ENCODE measurements at places on chromosomes 11 and 22. TPM values are rescaled to one million over a fixed set of nuclear protein-coding genes. Genes with fewer than 3 reads are reported as not detected.

The PANX2 gene
- 0.32 TPM for total RNA-seq

The FIBIN gene
- 59.1 TPM for total RNA-seq

The KBTBD3 gene
- not detected for total RNA-seq

The GPHA2 gene
- not detected for total RNA-seq

The PRR33 gene
- total RNA-seq: not detected

The SHISAL1 gene
- total RNA-seq: 1.6 TPM

The SMDT1 gene
- total RNA-seq: 1.3 TPM

The DGAT2 gene
- total RNA-seq: 26.2 TPM

The CARD10 gene
- total RNA-seq: 21.0 TPM

The TMEM151A gene
- total RNA-seq: 3.6 TPM

The TYR gene
- not detected for total RNA-seq

The BDNF gene
- total RNA-seq: 4.7 TPM

DNA sequence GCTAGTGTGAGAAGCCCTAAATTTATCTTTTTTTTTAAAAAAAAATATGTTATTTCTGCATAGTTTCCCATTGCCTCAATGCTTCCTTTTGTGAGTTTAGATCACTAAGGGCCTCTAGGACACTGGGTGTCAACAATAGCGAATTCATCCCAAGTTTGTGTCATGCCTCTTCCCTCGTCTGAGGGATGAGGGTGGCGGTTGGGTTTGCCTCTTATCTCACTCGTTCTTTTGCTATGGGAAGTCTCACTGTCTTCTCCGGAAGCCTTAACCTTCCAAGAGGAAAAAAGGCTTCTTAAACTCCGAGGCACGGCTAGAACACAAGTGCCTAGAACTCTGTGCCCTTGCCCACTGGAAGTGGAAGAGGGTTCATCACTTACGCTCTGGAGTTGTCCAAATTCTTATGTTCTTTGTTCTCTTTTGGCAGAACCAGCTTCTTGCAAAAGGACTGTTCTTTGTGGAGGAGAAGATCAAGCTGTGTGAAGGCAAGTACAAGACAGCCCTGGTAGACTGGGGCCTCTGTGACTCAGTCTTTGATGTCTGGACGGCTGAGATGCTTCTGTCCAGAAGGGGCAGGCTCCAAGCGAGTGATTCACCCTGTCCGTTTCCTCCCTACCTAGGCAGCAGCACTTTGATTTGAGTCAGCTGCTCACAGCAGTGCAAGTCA lies 78.5 kb downstream of the TRAF6 start:
- DNase-seq: no peak

DNA sequence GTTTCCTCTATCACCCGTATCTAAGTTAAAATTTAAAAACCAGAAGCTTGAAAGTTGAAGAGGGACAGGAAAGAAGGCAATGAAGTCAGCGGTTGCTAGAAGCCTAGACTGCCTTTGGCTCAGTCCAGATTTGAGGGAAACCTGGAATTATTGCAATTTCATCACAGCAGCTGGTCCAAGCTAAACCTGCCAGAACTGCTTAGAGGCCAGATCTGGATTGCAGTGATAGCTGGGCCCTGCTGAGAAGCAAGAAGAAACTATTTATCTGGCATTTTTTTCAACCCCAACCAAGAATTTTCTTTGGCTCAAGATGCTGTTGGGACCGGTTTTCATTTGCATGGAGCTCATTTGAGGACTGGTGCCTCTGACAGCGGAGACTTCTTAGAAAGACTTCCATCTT lies 121.5 kb upstream of the TEAD1 start:
- DNase-seq: no peak

DNA sequence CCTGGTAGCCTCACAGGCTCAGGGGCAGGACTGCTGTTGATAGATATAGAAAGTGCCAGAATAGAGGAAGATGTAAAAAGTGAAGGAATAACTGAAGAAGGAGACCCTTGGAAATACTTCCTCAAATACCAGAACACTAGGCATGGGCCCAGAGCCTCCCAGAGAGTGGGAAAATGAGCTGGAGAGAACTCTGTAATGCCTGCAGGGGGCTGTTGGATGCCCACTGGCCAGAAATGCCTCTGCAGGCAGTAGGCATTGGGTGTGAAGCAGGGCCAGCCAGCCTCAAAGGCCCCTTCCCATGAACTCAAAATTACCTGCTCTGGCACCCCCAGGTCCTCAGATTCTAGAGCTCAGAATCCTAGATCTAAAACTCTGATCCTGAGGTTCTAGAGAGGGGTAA lies 15.1 kb downstream of the P2RY2 start:
- DNase-seq: peak; percentile 27

GRCh38 chr22:43295173-43295572 lies 48.0 kb downstream of the SCUBE1 start:
- no peak for DNase-seq

GRCh38 chr11:66157182-66157864 lies 87.3 kb downstream of the PACS1 start:
- DNase-seq: no peak

DNA sequence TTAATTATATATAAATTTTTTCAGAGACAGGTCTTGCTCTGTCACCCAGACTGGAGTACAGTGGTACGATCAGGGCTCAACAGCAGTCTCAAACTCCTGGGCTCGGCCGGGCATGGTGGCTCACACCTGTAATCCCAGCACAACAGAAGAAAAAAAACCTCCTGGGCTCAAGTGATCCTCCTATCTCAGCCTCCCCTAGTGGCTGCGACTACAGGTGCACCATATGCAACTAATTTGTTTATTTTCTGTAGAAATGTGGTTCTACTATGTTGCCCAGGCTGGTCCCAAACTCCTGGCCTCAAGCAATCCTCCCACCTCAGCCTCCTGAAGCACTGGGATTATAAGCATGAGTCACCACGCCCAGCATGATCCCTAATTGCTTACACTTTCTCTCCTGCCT lies 56.1 kb upstream of the SLC35C1 start:
- no peak for DNase-seq

DNA sequence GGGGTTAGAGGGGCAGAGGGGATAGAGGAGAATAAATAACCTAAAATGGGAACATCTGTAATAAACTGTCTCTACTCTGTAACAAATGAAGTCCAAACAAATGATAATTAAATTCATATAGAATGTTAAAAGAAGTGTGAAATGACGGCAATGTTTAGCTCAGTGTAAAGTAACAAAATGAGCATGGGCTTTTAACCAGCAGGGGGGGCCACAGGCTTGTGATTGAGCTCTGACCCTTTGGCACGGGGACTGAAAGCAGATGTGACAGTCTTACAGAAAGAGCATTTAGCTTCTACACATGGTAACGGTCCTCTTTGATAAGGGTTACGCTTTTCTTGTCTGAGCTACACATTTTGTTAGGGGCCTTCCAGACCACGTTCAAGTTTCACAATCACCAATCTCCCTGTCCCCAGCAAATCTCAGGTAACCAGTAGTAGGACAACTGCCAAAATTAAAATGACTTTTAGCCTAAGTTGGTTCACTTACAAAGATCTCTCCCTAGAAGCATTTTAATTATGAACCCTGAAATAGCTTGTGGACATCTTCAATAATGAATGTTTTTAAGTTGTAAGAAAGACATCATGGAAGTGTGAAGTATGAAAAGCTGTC lies 262.5 kb downstream of the DCDC1 start:
- DNase-seq: no peak

DNA sequence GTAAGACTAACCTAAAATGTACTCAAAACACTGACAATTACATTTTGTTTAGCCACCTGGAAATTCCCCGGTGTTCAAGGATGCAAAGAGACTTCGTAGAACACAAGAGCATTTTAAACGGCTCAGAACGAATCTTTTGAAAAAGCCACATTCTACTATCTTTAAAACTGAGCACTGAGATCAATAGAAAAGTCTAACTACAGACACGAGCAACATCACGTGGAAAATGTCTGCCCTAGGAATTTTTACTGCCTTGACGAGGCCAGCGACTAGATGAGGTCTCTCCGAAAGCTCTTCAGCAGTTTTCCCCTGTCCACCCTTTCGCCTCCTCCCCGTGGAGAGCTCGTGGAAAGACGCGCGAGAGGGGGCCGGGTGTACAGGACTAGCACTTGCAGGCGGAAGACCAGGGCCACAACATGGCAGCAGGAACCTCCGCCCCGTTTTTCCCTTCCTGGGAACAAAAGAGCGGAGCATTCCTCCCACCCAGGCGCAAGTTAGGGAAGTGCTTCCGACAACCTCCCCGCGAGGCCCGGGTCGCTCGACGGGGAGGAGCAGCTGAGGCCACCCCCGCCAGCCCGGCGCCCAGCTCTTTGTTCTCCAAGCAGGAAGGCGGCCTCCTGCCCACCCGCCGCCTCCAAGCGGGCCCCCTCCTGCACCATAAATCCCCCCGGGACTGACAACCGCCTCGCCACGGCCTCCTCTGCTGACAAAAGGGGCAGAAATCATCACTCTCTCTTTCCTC lies 1.1 kb downstream of the EIF4G2 start:
- DNase-seq: peak; percentile 74

- no peak for DNase-seq
Measured at GRCh38 chr11:110852921-110853490, 140.8 kb upstream of the ARHGAP20 start.

GRCh38 chr11:19116276-19116970 lies 545 bp upstream of the ZDHHC13 start:
- DNase-seq: no peak

DNA sequence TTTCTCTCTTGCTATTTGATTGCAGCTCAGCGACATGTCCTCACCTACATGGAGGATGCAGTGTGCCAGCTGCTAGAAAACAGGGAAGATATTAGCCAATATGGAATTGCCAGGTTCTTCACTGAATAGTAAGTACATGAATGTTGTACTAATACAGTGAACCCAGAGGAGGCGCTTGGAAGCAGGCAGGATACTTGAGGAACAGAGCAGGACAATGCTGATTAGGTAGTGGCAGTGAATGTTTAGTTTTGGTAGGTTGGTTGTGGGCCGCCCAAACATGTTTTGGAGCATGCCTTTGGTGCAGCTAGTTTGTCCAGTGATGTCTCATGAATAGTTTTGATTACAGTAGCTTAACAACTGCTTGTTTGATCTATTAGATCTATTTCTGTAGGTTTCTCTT lies 50.6 kb downstream of the CSTPP1 start:
- no peak for DNase-seq

DNA sequence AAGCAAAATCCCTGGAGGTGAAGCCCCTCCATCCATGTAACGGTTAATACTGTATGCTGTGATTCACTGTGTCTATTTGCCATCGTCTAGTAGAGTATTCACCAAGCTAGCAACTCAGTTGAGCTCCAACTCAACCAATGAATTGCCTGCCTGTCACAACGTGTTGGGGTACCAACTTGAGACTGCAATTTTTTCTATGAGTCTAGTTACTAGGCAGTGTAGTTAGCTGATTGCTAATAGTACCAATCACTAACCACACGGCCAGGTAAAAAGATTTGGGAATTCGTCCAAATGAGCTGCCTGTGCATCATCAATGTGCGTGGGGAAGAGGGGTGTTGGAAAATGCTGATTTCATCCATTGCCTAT lies 1.0 kb upstream of the BTG4 start:
- no peak for DNase-seq

GRCh38 chr11:8329336-8329735 lies 65.7 kb upstream of the LMO1 start:
- DNase-seq: no peak

GRCh38 chr11:62141111-62142042 lies 17.6 kb downstream of the INCENP start:
- no peak for DNase-seq

DNA sequence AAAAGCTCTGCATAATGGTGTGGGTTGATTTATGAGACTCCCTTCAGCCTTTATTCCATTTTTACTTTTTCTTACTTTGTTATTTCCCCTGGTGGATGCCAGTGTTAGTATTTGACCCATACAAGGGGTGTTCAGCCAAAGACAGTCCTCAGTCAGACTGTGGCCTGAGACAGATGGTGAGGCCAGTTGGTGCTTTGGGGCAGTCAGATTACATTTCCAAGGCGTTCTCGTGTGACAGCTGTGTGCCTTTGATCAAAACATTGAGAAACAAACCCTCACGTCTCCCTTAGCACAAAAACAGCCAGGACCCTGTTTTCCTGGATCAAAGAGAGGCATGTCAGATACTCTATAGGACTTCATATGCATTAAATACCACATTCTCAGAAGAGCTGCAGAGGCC lies 31.3 kb upstream of the SLN start:
- no peak for DNase-seq

GRCh38 chr11:118005224-118006152 lies 19.3 kb downstream of the IL10RA start:
- no peak for DNase-seq

GRCh38 chr11:23413057-23413456 lies 552.8 kb upstream of the CCDC179 start:
- no peak for DNase-seq

GRCh38 chr22:21632931-21633330 lies 371 bp downstream of the CCDC116 start:
- DNase-seq: no peak

DNA sequence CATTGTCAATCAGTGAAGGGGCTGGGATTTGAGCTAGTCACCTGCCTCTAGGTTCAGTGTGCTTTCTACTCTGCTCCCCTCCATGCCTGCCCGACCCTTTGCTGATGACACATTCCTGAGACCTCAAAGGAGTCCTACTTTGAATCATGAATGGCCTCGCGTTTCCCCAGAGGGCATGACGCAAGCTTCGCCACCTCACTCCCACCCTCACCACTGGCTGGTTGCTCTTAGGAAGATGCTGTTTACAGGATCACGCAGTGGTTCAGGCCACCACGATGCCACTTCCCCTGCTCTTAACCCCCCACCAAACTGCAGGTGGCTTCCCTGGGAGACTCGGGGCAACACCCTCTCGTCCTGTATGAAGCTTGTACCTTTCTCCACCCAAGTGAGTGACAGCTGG lies 62.9 kb upstream of the B3GAT1 start:
- no peak for DNase-seq

DNA sequence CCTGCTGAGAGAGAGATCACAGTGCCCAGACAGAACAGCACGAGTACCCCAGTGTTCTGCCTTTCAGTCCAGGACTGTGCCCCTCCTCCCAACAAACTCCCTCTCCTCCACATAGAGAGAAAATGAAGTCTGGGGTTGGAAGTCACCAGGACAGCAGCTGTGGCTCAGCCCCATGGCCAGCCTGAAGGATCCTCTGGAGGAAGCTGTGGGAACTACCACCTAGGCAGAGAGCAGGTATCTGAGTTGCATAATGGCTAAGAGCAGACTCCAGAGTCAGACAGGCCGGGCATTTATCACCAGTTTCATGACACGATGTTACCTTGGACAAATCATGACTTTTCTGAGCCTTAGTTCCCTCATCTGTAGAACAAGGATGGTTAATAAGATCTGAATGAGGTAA lies 61.2 kb upstream of the RRAS2 start:
- no peak for DNase-seq

DNA sequence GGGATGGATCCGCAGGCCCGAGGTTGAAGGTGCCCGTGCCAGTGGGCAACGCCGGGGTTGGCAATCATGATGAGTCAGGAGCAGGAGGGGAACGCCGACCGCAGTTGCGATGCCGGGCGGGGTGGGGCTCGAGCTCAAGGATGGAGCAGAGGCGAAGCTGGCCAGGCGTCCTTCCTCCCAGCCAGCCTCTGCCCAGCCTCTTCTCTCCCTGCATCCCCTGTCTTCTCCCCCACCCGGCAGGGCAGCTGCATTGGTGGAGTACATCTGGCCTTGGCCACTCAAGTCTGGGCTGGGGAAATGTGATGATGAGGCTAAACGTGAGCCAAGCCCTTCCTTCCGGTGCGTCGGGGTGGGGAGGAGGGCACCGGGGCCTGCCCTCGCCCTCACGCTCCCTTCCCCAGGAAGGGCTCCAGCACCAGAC lies 3.9 kb downstream of the IFITM10 start:
- peak; percentile 69 for DNase-seq
